ENCODE measurements at places on chromosomes 7 and 10.

- DNase-seq: no peak
Measured at GRCh38 chr7:2614631-2615330, 17.0 kb upstream of the TTYH3 start.

DNA sequence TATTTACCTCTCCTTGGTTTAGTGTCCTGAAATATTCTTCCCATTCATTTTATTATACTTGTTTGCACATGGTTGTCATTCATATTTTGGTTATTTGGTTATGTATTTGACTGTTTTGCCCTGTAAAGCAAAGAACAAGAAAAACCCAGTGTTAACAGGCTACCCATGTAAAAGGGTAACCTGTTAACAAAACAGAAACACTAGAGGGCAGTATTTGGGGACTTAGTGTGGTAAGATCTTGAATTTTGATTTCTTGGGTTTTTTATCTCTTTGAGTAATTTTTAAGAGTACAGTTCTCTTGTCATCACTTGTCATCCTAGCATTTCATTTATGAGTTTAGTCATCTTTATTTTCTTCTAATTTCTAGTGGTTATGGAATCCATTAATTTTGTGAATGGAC lies 51.3 kb downstream of the POLL start:
- DNase-seq: no peak

GRCh38 chr7:120740348-120740747 lies 117.6 kb downstream of the TSPAN12 start:
- DNase-seq: no peak

DNA sequence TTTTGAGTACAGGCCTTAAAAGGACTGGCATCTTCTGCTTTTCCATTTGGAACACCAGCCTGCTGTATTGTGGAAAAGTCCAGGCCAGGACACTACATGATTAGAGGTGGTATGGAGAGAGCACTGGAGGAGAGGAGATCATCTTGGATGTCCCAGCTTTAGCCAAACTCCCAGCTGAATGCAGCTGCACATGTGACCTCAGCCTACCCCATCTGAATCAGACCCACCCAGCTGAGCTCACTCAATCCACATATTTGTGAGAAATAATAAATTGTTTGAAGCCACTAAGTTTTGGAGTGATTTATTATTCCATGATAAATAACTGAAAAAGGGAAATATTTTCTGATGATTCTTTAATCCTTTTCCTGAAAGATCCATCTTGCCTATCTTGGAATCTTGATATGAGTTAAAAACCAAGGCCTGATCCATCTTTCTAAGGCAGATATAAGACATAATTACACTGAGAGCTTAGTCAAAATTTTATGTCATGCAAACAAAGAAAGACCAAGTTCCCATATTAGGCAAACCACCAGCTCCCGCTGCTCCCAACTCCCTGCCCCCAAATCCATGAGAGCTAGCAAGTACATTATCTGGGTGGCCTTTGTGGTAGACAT lies 55.1 kb upstream of the TRIL start:
- no peak for DNase-seq

- DNase-seq: no peak
Measured at GRCh38 chr7:27202862-27203134, 2.9 kb upstream of the HOXA13 start.

GRCh38 chr7:70040970-70041766 lies 442.9 kb downstream of the AUTS2 start:
- no peak for DNase-seq

DNA sequence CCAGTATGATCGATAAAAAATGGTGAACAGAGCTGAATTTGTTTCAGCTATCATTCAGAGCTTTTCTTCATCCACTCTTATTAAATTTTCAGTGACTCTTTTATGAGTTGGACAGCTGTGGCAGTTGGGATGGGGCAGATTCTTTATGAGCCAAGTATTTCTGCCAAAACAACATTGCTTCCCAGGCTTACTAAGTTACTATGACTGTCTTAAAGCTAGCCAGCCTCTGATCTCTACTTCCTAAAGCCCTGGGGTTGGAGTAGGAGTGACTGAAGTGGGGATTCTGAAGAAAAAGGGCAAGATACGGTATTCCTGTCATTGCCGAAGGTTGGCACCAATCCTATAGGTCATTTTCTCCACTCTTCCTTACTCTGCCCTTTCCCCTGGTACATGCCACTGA lies 12.7 kb downstream of the RPP30 start:
- DNase-seq: no peak

- no peak for DNase-seq
Measured at GRCh38 chr10:19815731-19816410, 361 bp upstream of the PLXDC2 start.

DNA sequence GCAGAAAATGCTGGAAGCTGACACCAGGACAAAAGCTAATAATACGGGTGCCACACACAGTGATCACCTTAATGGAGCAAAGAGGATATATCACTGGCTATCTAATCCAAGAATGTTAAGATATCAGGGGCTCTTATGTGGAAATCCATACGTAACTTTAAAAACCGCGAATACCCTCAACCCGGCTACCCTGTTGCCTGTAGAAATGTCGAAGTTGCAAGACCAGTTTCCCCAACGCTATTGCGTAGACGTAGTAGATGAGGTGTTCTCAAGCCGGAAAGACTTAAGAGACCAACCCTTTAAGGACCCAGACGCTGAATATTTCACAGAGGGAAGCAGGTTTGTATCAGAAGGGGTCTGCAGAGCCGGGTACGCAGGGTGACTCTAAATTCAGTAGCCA lies 7.9 kb upstream of the CYREN start:
- no peak for DNase-seq

- DNase-seq: no peak
Measured at GRCh38 chr7:44224080-44224973, 23.5 kb downstream of the YKT6 start.

GRCh38 chr10:50336140-50336539 lies 84.8 kb upstream of the ASAH2 start:
- DNase-seq: no peak

GRCh38 chr7:90788052-90788451 lies 191.9 kb downstream of the CDK14 start:
- no peak for DNase-seq

GRCh38 chr7:114158275-114158674 lies 239.5 kb upstream of the PPP1R3A start:
- no peak for DNase-seq

DNA sequence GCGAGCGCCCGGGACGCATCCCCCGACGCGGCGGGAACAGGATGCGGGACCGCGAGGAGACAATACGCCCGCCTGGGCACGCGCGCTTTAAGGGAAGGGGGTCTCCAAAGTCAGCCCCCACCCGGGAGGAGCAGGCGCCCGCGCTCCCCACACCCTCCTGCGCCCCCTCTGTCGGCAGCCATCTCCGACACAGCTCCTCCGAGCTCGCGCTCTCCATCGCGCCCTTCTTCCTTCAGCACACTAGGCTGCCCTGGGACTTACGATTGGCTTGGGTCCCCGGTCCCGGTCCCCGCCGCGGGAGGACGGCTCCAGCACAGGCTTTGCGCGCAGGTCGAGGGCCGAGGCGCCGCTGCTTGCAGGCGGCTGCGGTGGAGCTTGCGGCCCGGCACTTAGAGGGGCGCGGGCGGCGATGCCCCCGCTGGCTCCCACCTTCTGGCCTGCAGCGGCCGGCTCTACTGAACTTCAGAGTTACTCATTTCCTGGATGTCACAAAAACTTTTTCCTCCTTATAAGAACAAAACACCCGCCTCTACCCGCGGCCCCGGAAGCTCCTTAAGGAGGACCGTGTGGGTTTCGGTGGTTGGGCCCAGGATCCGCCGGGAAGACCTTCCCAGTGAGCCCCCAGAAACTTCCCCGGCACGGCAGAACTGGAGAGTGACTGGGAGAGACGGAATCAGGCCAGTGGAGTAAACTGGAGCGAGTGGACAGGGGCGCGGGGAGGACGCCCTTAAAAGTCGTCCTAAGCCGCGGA lies at the start of gene ITPRIP:
Gene ITPRIP (minus strand): TSS at position 481 of the 751 bp plus-strand sequence. CDS start 22,414 bp downstream, outside the sequence.
- DNase-seq: peak; percentile 67

DNA sequence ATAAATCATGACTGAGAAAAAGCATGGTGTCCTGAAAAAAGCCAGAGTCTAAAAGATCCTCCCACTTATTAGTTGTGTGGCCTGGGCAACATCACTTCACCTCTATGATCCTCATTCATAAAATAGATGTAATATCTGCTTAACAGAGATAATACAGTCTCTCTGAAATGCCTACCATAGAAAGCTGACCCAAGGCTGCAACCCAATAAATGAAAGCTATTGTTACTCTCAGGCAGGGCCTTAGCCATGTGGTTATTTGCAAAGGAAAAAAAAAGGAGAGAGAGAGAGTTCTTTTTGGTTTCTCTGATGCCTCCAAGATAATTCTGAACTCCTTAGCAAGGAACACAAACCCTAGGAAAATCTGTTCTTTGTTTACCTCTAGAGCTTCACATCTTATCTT lies 7.9 kb downstream of the FAM13C start:
- DNase-seq: no peak

- DNase-seq: no peak
Measured at GRCh38 chr7:27112955-27113949, 10.8 kb upstream of the HOXA2 start.

DNA sequence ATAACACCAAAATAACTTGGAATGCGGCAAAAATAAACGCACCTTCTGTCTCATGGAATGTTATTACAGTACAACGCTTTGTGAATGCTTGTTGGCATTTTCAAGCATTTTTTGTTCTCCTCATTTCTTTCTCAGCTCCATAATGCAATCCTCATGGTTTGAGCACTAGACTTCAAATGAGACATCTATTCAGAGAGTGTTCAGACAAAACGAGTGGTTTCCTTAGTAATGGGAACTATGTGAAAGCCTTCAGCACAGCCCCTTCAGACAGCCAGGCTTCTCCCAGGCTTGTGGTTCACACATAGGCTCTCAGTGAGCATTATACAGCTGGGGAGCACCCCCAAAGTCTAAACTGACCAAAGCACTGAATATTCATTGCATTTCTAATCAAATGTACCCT lies 8.6 kb upstream of the LRRN3 start:
- no peak for DNase-seq

GRCh38 chr7:26040085-26040484 lies 111.9 kb upstream of the NFE2L3 start:
- no peak for DNase-seq

- no peak for DNase-seq
Measured at GRCh38 chr7:132614428-132615318, 38.4 kb upstream of the PLXNA4 start.

DNA sequence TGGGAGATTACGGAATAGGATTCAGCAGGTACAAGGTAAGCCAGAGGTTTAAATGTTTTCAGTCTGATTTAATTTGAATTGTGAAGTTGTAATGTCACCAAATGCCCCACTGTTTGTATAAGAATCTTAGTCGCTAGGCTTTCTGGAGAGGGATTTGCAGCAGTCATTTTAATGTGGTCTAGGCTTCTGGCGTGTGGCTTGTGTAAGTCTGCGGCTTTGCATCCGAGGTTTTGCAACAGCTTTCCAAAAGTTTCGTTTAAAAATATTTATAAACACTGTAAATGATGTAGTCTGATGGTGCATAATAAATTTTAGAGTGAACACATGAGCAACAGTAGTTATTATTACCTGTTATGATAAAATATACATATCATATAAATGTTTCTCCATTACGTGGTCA lies 26.1 kb upstream of the BHLHA15 start:
- DNase-seq: no peak

DNA sequence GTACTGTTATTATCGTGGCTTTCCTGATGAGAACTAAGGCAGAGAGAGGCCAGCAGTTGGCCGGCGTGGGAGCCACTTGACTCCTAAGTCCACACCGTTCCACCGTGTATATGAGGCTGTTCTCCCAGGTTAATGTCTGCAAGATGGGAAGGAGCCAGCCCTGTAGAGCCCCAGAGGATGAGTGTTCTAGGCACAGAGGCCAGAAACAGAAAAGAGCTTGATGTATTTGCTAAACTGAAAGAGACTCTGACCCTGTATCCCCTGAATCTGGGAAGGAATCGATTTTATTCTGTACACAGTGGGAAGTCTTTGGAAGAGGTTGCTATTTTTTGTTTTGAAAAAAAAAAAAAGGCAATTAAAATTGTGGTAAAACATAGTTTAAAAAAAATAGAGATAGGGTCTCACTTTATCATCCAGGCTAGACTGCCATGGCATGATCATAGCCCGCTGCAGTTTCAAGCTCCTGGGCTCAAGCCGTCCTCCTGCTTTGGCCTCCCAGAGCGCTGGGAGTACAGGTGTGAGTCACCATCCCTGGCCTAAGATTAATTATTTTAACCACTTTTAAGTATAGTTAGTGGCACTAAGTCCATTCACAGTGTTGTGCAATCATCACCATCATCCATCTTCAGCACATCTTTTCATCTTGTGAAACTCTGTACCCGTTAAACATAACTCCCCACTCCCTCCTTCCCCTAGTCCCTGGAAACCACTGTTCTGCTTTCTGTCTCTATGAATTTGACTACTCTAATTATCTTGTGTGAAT lies 348.8 kb downstream of the SDK1 start:
- DNase-seq: no peak

DNA sequence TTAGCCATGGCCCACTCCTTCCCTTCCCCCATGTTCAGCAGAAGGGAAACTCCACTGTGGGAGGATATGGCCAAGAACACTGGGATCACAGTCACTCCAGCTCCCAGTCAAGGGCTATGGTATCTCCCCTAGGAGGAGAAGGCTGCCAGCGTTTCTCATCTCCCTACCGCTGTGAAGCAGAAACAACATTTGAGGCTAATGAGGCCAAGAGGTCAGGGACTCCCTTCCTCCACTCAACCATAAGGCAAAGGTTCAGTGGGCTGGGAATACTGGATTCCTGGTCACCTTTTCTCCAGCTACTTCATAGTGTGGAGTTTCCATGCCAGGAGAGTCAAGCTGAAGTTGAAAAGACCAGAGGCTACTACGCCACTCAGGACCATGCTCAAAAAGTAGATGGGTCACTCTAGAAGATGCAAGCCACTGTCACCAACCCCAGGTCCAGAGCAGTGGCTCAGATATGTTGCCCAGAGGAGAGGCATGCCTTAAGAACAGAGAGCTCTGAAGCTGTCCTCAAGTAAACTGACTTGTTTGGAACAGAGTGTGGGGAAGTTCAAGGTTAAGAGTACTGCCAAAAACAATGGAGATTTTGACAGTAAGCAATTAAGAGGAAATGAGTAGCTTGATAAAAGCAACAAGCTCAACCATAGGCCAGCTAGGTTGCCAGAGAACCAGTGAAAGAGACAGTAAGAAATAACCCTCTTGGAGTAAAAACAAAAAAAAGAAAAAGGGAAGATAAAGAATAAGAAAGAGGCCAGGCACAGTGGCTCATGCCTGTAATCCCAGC lies 3.8 kb upstream of the TMEM140 start:
- DNase-seq: no peak

GRCh38 chr7:156753229-156753560 lies 112.6 kb downstream of the RNF32 start:
- no peak for DNase-seq

Measured in activated CD4-positive, alpha-beta T cell treated with anti-CD3 and anti-CD28 coated beads, Interleukin-2, amount 50 U/mL, for 1 hour (primary cell).